Kidney glomerular epithelial cell (primary cell): ENCODE measurements at places on chromosomes 3 and 15.

DNA sequence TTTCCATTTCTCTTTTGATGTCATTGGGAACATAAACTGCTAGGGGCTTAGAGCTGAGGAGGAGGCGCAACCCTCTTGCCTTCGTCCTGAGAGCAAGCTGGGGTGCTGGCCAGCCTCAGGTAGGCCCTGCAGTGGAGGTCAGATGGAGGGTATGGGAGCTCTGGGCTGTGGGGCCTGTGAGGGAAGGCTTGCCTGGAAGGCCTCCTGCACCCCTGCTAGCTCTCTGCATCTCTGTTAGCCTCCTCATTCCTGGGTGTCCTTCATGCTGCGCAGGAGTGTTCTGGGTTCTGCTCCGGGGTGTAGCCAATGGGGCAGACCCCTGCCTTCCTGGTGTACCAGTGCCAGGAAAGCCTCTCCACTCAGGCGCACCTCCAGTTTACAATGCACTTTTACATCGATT is 11.8 kb downstream of the GP5 start:
- DNase-seq = no peak

GRCh38 chr3:81173514-81173913 is 587.9 kb downstream of the GBE1 start:
- no peak for DNase-seq

DNA sequence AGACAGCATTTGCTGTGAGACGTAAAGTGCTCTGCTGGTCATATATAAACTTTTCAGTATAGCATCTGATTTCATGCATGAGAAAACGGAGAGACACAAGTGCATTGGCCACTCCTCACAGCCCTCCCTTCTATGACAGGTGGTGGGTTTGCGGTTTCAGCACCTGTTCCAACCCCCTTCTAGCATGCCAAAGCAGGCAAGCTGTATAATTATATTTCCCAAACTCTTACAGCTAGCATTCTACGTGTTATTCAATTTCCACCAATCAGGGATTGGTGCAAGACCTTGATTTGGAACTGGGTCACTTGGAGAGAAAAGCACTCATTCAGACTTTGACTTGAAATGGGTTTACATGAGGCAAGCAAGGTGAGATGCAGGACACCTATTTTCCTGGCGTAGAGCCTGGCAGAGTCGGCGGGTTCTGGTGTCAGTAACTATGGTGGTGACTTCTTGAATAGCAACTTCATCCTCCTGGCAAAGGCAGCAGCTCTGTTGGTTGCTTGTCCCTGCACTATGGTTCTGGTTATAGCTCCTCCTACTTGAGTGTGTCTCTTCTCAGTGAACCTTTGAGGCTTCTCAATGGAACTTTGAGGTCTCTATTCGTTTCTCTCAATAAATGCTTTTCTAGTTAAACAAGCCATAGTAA is 356.5 kb downstream of the TBL1XR1 start:
- DNase-seq = no peak

DNA sequence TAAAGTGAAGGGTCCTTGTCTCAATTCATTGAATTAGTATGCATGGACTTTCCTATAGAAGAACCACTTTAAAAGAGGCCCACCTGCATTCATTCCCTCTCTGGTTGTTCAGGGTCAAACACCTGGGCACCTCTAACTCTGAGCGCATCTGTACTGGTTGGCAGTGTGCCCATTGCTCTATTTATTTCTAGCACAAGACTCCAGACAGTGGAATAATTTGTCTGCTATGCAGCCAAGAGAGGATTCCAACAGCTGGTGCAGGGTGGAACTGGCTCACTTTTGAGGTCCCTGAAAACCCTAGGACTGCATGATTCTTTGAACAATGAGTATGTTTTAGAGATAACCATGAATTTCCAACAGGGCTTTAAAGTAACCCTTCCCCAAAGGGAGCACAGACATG is 57.9 kb downstream of the CCDC33 start:
- DNase-seq = no peak

DNA sequence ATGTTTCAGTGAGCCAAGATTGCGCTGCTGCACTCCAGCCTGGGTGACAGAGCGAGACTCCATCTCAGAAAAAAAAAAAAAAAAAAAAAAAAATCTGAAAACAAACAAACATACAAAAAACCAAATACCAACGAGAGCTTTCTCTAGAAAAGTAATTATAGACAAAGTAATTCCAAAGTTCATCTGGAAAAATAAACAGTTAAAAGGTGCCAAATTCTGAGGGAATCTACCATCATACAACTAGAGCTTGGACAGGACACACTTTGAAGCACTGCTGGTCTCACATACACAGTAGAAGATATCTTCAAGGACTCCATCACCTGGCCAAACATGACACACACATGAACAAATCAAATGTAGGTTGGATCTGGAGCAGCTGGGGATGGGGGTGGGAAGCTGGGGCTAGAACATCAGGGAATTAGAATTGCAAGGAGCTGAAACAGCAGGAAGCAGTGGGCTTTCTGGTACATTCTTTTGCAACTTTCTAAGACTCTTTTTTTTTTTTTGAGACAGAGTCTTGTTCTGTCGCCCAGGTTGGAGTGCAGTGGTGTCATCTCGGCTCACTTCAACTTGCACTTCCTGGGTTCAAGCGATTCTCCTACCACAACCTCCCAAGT is 41.1 kb upstream of the CTSH start:
- no peak for DNase-seq

DNA sequence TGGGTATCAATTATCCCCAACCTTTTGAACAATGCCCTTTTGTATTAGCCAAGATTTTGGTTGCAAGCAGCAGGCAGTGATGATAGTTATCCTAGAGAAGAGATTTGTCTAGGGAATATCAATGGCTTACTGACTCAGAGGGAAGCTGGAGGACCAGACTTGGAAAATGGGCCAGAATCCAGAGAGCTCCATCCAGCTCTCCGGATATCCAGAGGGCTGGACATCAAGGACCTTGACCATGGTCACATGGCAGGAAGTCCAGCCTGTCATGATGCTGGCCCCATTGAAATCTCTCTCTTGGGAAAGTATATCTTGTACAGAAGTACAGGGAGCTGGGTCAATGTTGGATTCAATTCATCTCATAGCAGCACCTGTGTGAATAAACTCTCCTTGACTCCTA is 148.5 kb upstream of the PDZRN3 start:
- no peak for DNase-seq

GRCh38 chr3:102037209-102037608 is 187.9 kb downstream of the NFKBIZ start:
- DNase-seq = no peak

GRCh38 chr15:40660686-40661085 is 34.3 kb upstream of the RAD51 start:
- no peak for DNase-seq

DNA sequence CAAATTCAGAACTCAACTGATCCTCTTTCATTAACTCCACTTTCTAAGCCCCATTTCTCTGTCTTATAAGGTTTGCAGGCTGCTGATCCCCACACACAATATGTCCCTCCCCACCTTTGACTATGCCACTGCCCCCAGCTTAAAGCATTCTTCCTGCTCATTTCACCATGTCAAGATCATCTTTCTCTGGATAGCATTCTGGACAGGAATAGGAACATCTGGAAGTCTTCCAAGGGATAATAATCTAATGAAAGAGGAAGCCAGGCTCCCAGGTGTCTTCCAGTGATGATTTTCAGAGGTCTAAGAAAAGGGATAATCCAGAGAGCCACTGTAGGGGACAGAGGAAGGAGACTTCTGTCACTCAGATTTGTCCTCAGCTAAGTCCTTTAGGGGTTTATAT is 54.6 kb upstream of the GALNT15 start:
- DNase-seq = no peak

DNA sequence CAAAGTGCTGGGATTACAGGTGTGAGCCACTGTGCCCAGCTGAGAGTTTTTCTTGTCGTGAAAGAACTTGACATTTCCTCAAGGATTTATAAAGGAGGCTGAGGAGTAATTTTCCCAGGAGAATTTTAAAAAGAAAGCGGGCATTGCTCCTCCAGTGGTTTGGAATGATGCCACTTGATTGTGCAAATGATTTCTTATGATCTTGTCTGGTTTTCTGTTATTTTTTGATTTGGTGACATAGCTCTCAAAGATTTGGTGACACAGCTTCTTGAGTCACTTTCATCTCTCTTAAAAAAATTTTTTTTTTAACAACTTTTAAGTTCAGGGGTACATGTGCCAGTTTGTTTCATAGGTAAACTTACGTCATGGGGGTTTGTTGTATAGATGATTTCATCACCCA is 24.6 kb upstream of the NFKBIZ start:
- no peak for DNase-seq

- no peak for DNase-seq
Observed at GRCh38 chr3:149214702-149215101, 6.9 kb downstream of the CP start.

- DNase-seq = no peak
Observed at GRCh38 chr3:58839187-58839586, 172.6 kb upstream of the FAM3D start.
